ENCODE measurements at places on chromosomes 1 and 21.
A peak's percentile ranks its signal among the peaks of the same experiment; 100 is the strongest.

DNA sequence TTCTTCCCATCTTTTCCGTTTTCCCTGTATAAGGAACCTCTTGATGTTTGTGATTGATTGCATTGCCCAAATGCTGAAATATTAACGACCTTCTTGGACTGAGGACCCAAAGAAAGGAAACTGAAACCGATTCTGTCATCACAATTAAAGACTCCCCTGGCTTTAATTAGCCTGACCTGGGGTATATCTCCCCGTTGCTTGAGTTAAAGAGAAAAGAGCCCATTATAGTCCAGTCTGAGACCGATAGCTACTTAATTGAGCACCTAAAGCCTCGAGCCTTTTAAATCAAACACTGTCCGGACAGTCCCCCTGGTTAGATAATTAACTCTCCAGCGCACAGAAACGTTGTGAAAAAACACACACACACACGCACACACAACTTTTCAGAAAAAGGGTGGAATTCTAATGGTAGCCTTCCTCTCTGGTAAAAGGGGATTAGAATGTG lies 8.0 kb downstream of the LMO4 start:
- no peak for DNase-seq

DNA sequence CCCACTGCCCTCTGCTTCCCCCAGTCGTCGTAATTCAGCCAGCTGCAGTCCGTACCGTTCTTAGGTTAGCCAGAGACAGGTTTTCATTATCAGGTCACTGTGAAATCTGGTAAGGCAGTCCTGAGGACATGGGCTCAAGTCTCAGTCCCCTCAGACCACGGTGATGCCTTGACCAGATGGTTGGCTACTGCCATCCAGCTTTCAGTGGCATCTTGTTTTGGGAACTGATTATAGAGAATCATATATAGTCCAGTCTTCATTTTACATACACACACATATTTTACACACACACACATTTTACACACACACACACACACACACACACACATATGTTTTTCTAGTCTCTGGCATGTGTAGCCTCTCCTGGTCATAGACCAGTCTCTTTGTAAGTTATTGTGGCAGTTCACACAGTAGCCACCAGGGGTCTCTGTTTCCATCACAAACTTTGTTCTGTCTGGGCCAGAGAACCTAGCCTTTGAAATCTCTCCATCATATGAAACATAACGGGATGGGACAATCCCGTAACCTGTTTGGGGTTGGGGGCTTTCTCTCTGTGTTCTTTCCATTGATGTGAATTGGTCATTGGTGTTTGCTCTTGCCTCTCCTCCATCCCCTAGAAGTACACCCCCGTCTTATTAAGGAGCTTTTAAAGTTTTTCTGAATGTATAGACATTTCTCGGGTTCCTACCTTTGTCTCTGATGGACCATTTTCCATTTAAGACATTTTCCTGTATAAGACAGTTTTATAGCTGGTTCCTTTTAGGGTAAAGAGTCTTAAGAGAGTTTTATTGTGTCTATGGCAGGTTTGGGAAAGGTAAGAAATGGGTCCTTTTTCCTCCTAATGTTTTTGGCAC lies 8.4 kb upstream of the IKBKE start:
- DNase-seq = peak; percentile 72

DNA sequence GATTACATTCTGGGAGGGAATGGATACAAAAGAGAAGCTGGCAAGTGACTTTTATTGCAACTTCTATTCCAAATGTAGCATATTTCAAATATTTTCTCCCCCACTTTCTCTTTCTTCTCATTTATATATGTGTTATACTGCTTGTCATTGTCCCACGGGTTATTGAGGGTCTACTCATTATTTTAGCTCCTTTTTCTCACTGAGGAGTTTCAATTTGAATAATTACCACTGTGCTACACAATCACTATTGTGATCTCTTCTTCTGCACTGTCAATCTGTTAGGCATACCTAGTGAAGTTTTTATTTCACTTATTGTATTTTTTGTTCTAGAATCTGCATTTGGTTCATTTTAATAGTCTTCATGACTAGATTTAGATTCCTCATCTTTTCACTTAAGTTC lies 339.7 kb downstream of the PTPRC start:
- no peak for DNase-seq

DNA sequence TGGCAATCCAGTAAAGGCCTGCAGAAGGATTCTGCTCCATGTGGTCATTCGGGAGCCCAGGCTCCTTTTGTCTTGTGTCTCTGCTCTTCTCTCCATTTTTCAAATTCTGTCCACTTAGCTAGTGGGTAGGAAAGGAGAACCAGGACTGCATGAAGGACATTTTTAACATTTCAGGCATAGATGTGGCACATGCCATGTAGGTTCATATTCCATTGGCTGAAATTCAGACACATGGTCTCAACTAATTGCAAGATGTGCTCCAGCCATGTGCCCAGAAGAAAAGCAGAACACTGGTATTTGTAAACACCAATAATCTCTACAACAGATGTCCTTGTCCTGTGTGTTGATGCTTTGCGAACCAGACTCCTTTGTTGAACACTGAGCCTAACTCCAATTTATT lies 85.2 kb upstream of the WLS start:
- no peak for DNase-seq

GRCh38 chr1:42691157-42691498 lies 8.9 kb downstream of the YBX1 start:
- no peak for DNase-seq

DNA sequence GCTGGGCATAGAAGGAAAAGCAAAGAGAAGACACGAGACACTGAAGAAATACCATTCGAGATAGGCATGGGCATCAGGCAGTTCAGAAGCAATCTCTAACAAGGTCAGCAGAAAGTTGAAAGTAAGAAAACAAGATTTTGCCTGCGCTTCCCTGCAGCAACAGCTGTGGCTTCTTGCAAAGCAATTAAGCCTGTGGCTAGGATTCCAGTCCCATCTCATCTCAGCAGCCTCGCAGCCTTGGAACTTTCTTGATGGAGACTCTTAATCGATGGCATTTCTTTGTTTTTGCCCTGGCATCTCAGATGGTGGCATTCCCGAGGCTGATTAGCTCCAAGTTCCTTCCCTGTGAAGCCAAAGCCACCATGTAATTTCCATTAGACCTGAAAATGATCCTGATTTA lies 64.6 kb upstream of the SPAG17 start:
- no peak for DNase-seq

DNA sequence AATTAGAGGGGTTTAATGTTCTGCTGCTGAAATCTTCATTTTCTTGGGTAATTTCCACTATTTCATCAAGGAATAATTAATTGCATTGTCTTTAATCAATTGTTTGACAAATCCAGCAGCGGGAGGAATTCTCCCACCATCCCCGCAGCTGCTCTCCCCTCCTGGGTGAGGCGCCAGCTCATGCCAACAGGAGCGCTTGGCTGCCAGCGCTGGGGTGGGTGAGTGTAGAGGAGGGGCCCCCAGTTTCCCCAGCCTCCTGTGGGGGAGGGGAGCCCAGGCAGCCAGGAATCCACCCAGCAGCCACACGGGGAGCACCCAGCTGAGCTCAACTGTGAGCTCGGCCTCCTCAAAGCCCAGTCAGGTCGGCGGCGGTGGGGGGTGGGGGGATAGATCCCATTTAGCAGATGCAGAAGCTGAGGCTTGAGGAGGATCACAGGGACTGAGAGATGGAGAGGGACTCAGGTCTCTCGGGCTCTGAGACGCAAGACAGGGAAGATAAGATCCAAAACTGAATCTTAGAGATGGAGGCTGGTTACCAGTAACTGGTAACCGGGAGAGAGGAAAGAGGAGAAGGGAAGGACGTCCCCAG lies 46.5 kb downstream of the FOXO6 start:
- peak; percentile 57 for DNase-seq

DNA sequence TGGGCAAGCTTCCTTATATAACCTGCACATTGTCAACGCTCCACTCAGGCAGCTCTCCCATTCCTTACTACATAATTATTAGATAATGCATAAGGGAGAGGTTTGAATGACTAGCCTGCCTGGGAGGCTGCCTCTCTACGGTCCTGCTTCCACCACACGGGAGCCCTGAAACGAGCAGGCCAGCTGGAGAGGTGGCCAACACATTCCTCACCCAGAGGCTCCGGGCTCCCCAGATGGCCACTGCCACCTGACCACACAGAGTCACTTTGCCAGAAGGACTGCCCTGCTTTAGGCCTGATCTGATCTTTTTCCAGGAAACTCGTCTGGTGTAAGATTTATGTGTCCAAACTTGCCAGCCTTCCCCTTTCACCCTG lies 27.9 kb downstream of the HIVEP3 start:
- DNase-seq = no peak

DNA sequence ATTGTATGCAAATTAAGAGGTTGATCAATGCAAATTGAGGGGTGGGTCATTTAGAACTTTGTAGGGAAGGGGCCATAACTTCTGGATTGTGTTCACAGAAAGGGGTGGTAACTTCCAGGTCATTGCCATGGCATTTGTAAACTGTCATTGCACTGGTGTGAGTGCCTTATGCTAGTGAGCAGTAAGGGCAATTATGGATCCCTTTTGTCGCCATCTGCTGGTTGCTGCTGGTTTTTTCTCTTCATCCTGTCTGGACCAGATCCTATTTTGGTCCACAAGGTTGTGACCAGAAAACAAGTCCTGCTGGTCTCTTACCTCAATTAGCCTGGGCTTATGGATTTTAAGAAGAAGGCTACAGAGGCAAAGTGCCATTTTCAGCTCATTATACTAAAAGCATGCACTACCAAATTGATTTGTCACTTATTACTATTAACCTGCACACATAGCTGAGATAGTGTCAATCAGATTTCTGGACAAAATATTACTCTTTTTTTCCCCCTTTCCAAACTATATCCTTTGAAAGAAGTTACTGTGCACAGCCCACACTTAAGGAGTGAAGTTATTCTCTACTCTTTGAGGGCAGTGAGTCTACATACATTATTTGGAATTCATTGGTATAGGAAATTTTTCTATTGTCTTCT lies 196.2 kb downstream of the ZC3H11B start:
- DNase-seq = no peak

GRCh38 chr1:59126366-59126765 lies 170.5 kb upstream of the FGGY start:
- no peak for DNase-seq

- no peak for DNase-seq
These were observed 21.4 kb downstream of the FOXO6 start for GRCh38 chr1:41382480-41383090.

- peak; percentile 85 for DNase-seq
These were observed 87.7 kb upstream of the MAGI3 start for GRCh38 chr1:113302636-113303035.

GRCh38 chr1:67368046-67368514 lies 60.4 kb downstream of the IL12RB2 start:
- DNase-seq = no peak

- DNase-seq = no peak
These were observed 22.3 kb downstream of the ABCA4 start for GRCh38 chr1:94098585-94099111.

DNA sequence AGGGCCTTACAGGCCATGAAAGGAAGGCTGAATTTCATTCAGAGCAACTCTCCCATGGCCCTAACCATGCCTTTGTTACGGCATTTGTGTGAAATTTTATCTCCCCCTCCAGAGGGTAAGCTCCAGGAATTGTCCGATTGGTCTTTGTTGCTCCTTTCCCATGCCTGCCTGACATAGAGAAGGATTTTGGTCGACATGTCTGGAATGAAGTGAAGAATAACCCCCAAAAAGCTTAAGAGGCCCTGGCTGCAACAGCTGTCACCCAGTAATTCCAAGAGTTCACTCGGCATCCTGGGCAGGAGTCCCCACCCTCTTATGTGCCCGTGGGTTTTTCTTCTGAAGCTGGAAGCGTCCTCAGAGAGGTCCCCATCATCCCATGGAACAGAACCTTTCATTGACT lies 20.6 kb downstream of the CDA start:
- DNase-seq = no peak

GRCh38 chr1:244836584-244836983 lies 1.1 kb downstream of the COX20 start:
- no peak for DNase-seq

- DNase-seq = peak; percentile 54
These were observed 81.8 kb downstream of the LRRC7 start for GRCh38 chr1:69649383-69649990.

GRCh38 chr1:162070825-162071224 lies 1.3 kb downstream of the NOS1AP start:
- DNase-seq = no peak

GRCh38 chr1:27111626-27112573 lies 43.0 kb downstream of the SLC9A1 start:
- DNase-seq = no peak

DNA sequence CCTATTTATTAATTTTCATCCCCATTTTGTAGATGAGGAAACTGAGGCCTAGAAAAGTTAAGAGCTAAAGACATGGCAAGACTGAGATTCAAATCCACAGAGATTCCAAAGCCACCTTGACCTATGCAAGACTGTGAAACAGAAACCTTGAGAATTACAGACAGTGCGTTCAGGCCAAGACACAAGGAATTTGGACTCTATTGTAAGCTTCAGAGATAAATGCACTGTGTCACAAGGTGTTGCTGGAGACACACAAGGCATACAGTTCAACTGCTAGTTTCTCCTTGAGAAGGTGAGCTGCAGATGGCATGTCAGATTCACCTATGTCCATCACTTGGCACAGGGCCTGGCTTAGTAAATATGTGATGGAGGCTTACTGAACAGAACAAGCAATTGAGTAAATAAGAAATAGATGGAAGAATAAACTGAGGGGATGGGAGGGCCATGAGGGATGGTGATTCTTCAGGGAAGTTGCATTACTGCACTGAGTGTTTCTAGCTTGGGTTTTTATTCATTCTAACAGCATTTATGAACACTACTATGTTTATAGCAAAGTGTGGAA lies 215.0 kb downstream of the DAB1 start:
- DNase-seq = no peak

Measured in brain (organoid and tissue), 16 donors.